ENCODE measurements at places on chromosomes 7 and 10.

DNA sequence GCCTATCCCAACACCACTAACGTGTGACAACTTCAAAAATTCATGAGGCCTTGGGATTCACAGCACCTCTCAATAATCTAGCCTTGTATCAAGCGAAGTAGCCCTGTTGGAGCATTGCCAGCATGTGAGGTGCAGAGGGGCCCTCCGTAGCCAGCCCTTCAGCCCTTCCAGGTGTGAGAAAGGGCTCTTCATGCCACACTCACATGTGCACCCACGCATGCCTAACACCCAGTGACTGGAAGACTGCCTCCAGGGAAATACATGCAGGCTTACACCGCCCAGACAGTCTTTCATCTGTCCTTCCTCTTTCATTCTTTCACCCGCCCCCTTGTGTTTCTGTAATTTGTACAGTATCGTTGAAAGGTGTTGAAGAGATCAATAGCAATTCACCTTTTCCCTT is 26.1 kb downstream of the LRRC4 start:
- DNase-seq, result no peak

GRCh38 chr7:92723205-92723604 is 113.2 kb downstream of the CDK6 start:
- no peak for DNase-seq

DNA sequence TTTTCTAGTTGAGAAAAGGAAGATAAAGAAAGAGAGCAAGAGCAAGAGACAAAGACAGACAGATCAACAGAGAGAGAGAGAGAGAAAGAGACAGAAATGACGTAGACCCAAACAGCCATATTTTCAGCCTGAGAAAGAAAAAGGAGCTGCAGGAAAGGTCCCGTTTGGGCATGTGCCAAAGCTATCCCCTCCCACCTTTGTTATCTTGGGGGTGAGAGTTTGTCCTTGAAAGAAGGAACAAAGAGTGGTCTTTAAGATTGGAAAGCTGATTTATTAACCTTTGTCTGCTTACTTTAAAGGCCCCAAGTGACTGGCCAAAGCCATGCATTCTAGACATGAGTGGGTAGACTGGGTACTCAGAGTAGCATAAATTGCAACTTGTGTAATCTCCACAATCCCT is 98.2 kb downstream of the AOAH start:
- DNase-seq, result no peak

DNA sequence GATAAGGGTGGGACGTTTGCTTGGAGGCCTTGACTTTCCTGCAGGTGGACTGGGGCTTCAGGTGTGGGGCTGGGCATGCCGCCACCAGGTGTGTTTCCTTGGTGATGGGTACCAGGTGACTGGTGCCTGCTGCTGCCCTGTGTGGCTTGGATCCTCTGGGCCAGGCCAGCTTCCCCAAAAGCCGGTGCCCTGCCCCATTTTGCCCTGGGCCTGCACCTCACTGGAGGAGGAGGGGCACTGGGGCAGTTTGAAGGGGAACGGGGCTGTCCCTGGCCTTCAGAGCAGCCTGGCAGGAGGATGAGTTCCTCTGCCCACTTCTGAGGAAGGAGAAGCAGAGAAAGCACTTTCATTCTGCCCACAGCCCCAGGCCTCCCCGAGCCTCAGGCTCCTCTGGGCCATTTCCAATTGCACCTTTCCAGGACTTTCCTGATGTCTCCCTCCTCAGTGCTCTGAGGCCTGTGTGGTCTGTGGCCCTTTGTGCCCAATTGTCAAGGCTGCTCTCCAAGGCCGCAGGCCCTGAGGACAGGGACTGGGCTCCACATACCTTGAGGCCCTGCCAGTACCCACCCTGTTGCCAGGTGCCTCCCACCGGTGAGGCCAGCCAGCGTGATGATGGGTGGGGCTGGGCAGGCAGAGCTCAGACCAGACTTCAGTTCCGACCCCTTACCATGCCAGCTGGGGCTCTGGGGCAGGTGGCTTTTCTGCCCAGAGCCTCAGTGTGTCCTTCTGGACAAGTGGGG is 25.3 kb upstream of the SMARCD3 start:
- DNase-seq, result no peak

DNA sequence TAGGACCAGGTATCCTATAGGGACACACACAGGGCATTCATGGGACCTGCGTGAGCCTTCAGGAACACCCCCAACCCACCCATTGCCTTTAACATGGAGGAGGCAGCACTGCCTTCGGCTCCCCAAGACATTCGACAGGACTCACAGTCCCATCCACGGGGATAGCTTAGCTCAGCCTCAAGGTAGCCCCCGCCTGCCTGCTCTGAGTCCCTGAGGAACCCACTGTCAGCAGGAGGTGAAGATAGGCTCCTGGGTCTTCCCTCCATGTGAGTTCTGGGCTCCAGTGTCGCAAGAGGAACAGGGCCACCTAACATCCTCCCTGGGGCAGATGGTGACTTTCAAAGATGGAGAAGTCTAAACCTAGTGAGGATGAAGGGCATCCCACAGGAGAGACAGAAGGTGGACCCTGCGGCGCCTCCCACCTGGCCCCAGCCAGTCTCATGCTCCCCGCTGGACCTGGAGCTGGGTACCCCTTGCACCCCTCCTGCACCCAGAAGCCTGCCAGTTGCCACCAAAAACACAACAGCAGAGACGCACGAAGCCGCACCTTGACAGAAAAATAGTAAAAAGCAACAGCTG is 4.9 kb upstream of the ADIRF start:
- DNase-seq, result no peak

DNA sequence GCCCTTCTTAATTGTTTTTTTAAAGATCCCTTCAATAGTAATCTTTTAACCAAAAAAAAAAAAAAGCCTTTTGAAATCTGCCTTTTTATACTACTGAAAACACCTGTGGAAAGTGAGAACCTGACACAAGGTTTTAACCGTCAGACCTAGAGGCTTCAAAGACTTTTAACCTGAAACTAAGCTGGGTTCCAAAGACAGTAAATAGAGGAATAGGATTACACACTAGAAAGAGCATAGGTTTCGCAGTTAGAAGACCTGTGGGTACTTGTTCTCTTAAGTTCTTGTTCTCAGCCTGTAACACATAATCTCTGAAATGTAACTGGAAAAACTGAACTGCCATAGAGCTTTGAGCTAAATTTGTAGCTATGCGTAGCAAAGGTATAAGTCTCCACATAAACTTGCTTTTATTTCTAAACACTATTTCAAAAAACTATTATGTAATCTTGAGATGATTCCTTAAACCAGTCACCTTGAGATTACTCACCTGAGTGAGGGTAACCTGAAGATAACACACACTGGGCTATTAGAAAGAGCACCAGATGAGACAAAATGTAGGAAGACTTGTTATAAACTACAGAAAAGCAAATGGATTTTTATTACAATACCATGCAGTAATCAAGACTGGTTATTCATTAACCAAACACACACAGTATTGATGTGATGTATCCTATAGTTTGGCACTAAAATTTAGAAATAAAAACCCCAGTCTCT is 196.6 kb upstream of the FRMD4A start:
- DNase-seq, result no peak
